Lower lobe of right lung (tissue), 2 donors: ENCODE measurements at places on chromosomes 16 and 17. TPM values are rescaled to one million over a fixed set of nuclear protein-coding genes. Genes with fewer than 3 reads are reported as not detected.
A peak's percentile ranks its signal among the peaks of the same experiment; 100 is the strongest.

DNA sequence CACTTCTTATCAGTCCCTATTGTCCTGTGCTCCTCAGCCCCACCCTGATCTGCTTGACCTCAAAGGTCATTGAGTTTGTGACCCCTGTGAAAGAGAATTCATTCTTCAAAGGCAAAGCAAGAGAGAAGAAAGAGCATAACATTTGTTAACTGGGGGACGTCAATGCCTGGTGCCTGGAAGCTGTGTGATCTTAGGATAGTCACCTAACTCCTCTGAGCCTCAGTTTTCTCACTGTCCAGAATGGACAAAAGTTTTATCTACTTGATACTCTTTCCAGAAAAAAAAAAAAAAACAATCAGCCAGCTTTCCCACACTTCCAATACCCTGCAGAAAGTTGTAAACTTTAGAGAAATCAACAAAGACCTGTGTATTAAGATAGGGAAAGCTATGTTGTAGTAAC lies 173.1 kb downstream of the C16orf78 start:
- H3K4me3 ChIP-seq: no peak overlapping the region
- H3K27me3 ChIP-seq: no peaks in the 10 kb centered on the region
- no peak overlapping the region for H3K27ac ChIP-seq
- DNase-seq: no peak

GRCh38 chr17:83145831-83146230 lies 66.4 kb downstream of the METRNL start:
- no peak overlapping the region for H3K27ac ChIP-seq
- H3K4me1 ChIP-seq: peaks cover 9% of the 10 kb centered on the region
- no peak overlapping the region for H3K4me3 ChIP-seq

- DNase-seq: no peak
- no peaks in the 10 kb centered on the region for H3K4me1 ChIP-seq
- H3K27me3 ChIP-seq: peaks cover 7% of the 10 kb centered on the region
Observed at GRCh38 chr17:72282439-72283029, 161.7 kb downstream of the SOX9 start.

- no peak overlapping the region for H3K4me3 ChIP-seq
- DNase-seq: no peak
- H3K27me3 ChIP-seq: no peaks in the 10 kb centered on the region
- no peak overlapping the region for H3K27ac ChIP-seq
- H3K36me3 ChIP-seq: peaks cover 44% of the 10 kb centered on the region
Observed at GRCh38 chr17:60645918-60646523, 31.6 kb upstream of the BCAS3 start.

DNA sequence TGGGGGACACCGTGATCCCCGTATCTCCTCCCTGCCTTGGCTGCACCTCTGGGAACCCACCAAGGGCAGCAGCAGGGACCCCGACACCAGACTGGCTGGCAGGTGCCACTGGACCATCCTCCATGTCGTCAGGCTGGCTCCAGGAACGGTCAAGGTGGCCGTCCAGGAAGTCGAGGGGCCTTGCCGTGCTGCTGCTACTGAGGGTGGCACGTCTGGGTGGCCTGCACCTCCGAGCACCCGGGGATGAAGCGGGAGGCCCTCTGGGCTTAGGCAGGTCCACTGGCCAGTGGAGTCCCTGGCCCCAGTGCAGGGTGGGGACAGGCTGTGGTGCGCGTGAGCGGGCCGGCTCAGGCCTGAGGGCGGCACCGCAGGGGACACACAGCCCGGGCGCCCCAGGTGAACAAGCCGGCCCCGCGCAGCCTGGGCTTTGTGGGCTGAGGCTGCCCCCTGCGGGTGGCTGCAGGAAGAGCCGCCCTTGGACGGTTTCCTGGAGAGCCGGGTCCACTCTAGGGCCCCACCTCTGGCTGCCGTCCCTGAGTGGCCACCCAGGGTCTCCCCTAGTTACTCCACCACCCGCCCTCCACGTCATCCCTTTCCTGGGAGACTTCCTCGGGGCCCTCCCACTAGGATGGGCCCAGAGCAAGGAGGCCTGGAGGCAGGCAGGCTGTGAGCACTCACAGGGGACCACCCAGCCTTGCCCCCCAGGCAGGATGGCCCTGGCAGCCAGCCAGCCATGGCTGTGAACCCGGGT lies 42.8 kb upstream of the ZC3H18 start:
- peaks cover 21% of the 10 kb centered on the region for H3K4me1 ChIP-seq
- peaks cover 7% of the 10 kb centered on the region for H3K27me3 ChIP-seq
- DNase-seq: peak; percentile 71

DNA sequence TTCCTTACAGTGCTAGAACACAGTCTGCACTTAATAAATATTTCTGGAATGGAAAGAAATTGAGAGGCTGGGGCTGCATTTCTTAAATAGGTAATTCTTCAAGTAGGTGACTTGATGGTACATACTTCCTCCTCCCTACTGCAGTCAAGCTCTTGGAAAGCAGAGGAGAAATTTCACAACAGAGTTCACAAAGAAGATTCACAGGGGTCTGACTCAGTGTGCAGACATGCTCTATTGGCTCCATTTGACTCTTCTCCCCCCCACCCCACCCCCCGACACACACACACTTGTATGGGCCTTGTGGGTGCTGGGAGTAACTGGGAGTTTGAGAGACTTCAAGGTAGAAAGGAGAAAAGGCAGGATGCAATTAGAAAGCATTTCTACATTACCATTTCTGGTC lies 6.2 kb upstream of the MYOCD start:
- no peak overlapping the region for H3K4me3 ChIP-seq
- no peaks in the 10 kb centered on the region for H3K36me3 ChIP-seq
- no peak for DNase-seq
- H3K27ac ChIP-seq: no peak overlapping the region

DNA sequence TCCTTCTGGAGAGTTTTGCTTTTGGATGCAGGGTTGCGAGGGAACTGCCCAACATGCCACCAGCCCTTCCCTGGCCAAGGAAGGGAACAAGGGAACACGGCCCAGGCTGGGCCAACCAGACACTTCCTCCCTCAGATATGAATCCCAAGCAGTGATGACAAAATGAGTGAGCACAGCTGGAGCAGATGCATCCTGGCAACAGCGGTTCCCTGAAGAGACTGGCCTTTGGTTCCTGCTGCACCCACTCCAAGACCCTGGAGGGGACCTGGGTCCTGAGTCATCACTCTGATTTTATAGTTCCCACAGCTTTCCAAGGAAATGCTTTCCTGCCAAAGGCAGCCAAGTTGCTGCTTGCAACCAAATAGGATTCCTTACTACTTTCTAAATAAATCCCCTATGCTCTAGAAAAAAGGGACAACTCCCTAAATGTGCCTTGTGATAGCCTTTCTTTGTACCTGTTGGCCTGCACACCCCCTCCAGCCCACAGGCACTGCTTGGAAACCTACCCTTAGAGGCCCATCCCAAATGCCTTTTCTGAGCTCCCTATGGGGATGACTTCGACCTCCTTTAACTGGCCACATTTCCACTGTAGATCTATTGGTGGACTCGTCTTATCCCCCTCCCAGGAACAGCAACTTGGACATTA lies 5.3 kb downstream of the ST3GAL2 start:
- DNase-seq: no peak
- H3K27ac ChIP-seq: peak overlapping the region; percentile 68
- H3K27me3 ChIP-seq: no peaks in the 10 kb centered on the region
- no peak overlapping the region for H3K4me3 ChIP-seq

The RSAD1 gene
- 29.2 TPM for total RNA-seq

The KRTAP2-1 gene
- not detected for total RNA-seq

The SLFN13 gene
- total RNA-seq: 27.1 TPM

The PYY gene
- not detected for total RNA-seq

The DDX52 gene
- 20.3 TPM for total RNA-seq

The P2RX1 gene
- 8.7 TPM for total RNA-seq

The CCL16 gene
- 0.50 TPM for total RNA-seq

The TNP2 gene
- total RNA-seq: not detected
